Activated naive CD8-positive, alpha-beta T cell treated with anti-CD3 and anti-CD28 coated beads, Interleukin-2, amount 50 U/mL, for 16 hours (primary cell): ENCODE measurements at places on chromosomes 4 and X.

GRCh38 chr4:128787509-128788311 lies 21.8 kb upstream of the JADE1 start:
- DNase-seq = no peak

DNA sequence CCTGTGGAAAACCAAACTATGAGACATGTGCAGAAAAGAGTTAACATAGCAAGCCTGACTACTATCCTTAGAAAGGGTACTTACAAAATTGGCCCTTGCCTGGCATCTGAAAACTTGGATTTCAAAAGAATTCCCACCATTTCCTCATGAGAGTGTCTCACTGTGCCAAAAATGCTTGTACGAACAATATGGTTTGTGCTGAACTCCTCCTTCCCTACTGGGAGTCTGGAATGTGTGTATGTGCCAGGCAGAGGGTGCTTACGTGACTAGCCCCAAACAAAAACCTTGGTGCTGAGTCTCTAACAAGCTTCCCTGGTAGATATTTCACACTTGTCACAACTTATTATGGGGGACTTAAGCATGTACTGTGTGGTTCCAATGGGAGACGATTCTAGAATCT lies 81.7 kb upstream of the GIMD1 start:
- no peak for DNase-seq

DNA sequence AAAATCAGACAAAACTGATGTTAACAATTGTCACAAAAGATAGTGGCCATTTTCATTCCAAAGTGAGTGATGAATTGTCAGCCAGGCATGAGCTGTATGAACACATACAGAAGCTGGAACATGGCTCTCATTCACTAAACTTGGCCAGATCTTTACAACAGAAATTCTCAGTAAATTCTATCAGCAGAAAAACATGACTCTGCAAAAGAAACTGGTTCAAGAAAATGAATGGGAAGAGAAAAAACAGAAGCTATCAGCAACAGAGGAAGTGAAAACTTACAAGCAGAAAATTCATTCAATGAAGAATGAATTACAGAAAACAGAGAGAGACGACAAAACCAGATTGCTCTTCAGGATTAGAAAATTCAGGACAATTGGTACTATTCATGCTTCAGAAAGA lies 249.6 kb downstream of the COL25A1 start:
- no peak for DNase-seq

DNA sequence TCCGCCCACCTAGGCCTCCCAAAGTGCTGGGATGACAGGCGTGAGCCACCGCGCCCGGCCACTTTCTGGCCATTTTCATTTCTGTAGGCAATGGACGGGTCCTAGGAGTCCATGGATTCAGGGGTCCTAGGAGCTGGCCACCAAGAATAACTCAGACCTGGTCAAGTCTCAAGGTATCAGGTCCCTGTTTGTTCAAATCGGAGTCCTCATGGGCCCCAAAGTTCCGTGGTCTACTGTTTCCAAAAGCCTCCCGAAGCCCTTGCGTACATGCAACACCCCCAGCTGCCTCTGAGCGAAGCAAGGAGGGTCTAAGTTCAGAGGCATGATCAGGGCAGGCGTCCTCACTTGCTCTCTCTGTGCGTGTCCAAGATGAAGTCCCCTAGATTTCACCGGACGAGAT lies 30.1 kb downstream of the P2RY8 start:
- no peak for DNase-seq

DNA sequence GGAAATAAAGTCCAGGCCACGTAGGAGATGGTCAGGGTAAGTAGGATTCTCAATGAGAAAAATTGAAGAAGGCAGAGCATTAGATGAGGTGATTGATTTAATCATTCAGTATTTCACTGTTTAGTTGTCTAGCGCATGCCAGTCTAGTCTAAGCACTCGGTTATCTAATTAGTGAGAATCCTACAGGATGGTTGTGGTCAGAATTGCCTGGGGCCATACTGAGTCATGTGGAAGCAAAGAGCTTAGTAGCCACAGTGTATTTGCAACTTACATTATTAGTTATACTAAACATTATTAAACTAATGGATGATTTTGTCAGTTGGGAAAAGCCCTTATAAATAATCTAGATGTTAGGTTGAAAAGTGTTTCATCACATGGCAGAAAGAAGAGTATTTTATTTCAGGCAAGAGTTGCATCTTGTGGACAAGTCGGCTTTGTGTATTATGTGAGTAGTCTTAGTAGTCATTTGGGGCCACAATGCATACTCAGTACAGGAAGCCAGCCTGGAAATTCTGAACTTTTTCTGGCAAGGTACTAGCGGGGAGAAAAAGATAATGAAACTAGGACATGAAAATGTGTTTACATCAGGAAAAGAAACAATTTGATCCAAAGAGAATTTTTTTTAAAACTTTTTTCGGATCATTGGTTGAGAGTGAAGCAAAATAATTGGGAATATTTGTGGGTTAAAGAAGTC lies 31.9 kb downstream of the CPEB2 start:
- no peak for DNase-seq

GRCh38 chr4:7798178-7798995 lies 141.3 kb downstream of the AFAP1 start:
- DNase-seq = no peak

DNA sequence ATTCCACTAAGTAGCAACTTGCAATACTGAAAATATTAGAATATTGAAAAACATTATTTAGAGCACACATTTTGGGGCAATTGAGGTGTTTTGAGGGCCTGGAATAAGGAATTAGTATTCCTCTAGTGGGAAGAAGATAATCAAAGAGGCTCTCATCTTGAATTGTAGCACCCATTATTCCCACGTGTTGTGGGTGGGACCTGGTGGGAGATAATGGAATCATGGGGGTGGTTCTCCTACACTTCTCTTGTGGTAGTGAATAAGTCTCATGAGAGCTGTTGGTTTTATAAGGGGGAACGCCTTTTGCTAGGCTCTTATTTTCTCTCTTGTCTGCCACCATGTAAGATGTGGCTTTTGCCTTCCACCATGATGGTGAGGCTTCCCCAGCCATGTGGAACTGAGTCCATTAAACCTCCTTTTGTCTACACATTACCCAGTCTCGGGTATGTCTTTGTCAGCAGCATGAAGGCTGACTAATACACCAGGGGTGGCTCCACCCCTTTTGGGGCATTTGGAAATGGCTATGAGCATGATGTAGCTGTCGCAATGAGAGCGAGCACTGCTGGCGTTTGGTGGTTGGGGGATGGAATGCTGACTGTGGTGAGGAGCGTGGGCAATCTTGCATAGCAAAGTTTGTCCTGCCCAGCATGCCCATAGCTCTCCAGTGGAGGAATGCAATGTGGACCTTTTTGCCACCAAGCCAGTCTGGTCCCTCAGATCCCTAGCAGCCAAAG lies 308.2 kb downstream of the FRMPD4 start:
- DNase-seq = no peak

- DNase-seq = no peak
These were observed 88.0 kb downstream of the FNIP2 start for GRCh38 chr4:158856852-158857251.
